H1 (cell line): ENCODE measurements at places on chromosomes 5 and 9. TPM values are rescaled to one million over a fixed set of nuclear protein-coding genes. Genes with fewer than 3 reads are reported as not detected.

ENTPD2 gene
- total RNA-seq, result 3.2 and 3.8 TPM in 2 replicates

SPINK4 gene
- total RNA-seq, result not detected in 2 replicates

PCDHGA12 gene
- total RNA-seq, result 1.0 and 1.3 TPM in 2 replicates

EIF4E1B gene
- 0.63 and 0.97 TPM in 2 replicates for total RNA-seq

DOCK2 gene
- total RNA-seq, result 5.7 and 8.5 TPM in 2 replicates

CRHBP gene
- not detected in 2 replicates for total RNA-seq

IL31RA gene
- total RNA-seq, result not detected in 2 replicates

RICTOR gene
- 22.6 and 26.6 TPM in 2 replicates for total RNA-seq

MORN5 gene
- not detected in 2 replicates for total RNA-seq

EDIL3 gene
- 41.7 and 47.2 TPM in 2 replicates for total RNA-seq

PAEP gene
- total RNA-seq, result not detected in 2 replicates

DCAF12 gene
- 27.5 and 29.2 TPM in 2 replicates for total RNA-seq

GLRA1 gene
- not detected in 2 replicates for total RNA-seq

GARIN3 gene
- not detected in 2 replicates for total RNA-seq

F2RL2 gene
- total RNA-seq, result 0.07 and 0.10 TPM in 2 replicates

C9orf153 gene
- total RNA-seq, result 0.65 TPM in 1 of 2 replicates, not detected in the other

SCGB3A2 gene
- total RNA-seq, result 63.6 and 74.3 TPM in 2 replicates

KCNIP1 gene
- 0.52 TPM in 2 replicates for total RNA-seq

TRAF1 gene
- 1.5 and 1.6 TPM in 2 replicates for total RNA-seq

PCDHA9 gene
- 0.28 and 0.36 TPM in 2 replicates for total RNA-seq

GLIPR2 gene
- total RNA-seq, result 7.9 and 8.9 TPM in 2 replicates

CKMT2 gene
- 1.2 and 2.4 TPM in 2 replicates for total RNA-seq

FOXD4L5 gene
- total RNA-seq, result 0.13 TPM in 1 of 2 replicates, not detected in the other

WNT8A gene
- total RNA-seq, result 0.27 TPM in 1 of 2 replicates, not detected in the other

MEGF10 gene
- 38.2 and 43.2 TPM in 2 replicates for total RNA-seq

SPINK6 gene
- not detected in 2 replicates for total RNA-seq

LTC4S gene
- 1.1 and 2.2 TPM in 2 replicates for total RNA-seq

CCL19 gene
- not detected in 2 replicates for total RNA-seq

NKD2 gene
- 6.3 and 7.9 TPM in 2 replicates for total RNA-seq

TXNDC8 gene
- total RNA-seq, result not detected in 2 replicates

NRG2 gene
- 0.21 and 0.54 TPM in 2 replicates for total RNA-seq

OR13C8 gene
- total RNA-seq, result not detected in 2 replicates

GHR gene
- 0.19 and 0.27 TPM in 2 replicates for total RNA-seq

NTMT1 gene
- total RNA-seq, result 66.1 and 70.2 TPM in 2 replicates

MEF2C gene
- 0.99 and 1.4 TPM in 2 replicates for total RNA-seq

PLPP6 gene
- total RNA-seq, result 12.0 and 13.3 TPM in 2 replicates

BTF3 gene
- total RNA-seq, result 754 and 760 TPM in 2 replicates

SLC6A19 gene
- not detected in 2 replicates for total RNA-seq

FBXW5 gene
- 49.0 and 49.5 TPM in 2 replicates for total RNA-seq

TMC1 gene
- 0.82 and 0.95 TPM in 2 replicates for total RNA-seq

PKD2L2 gene
- total RNA-seq, result not detected in 2 replicates

RAD50 gene
- total RNA-seq, result 39.4 and 40.8 TPM in 2 replicates

ANGPTL2 gene
- total RNA-seq, result 10.6 and 10.7 TPM in 2 replicates

CTXN3 gene
- total RNA-seq, result not detected in 2 replicates

MAMDC2 gene
- 15.3 and 15.4 TPM in 2 replicates for total RNA-seq

LCN2 gene
- total RNA-seq, result 1.1 and 1.4 TPM in 2 replicates

EIF4EBP3 gene
- 8.9 and 11.7 TPM in 2 replicates for total RNA-seq

OBP2B gene
- not detected in 2 replicates for total RNA-seq

IL9 gene
- not detected in 2 replicates for total RNA-seq

KIF12 gene
- 3.4 and 3.9 TPM in 2 replicates for total RNA-seq

FOXD4L3 gene
- total RNA-seq, result 0.15 TPM in 1 of 2 replicates, not detected in the other

CCL28 gene
- total RNA-seq, result not detected in 2 replicates

SOX30 gene
- not detected in 2 replicates for total RNA-seq

ZBTB43 gene
- 16.7 and 18.7 TPM in 2 replicates for total RNA-seq

KIF2A gene
- 92.4 and 97.1 TPM in 2 replicates for total RNA-seq

FBLL1 gene
- total RNA-seq, result 8.3 and 8.6 TPM in 2 replicates

KCNN2 gene
- total RNA-seq, result 18.6 and 19.4 TPM in 2 replicates

HSD17B3 gene
- total RNA-seq, result not detected in 2 replicates
